CD8-positive, alpha-beta T cell (primary cell): ENCODE measurements at places on chromosomes 7 and 10.
A peak's percentile ranks its signal among the peaks of the same experiment; 100 is the strongest.

DNA sequence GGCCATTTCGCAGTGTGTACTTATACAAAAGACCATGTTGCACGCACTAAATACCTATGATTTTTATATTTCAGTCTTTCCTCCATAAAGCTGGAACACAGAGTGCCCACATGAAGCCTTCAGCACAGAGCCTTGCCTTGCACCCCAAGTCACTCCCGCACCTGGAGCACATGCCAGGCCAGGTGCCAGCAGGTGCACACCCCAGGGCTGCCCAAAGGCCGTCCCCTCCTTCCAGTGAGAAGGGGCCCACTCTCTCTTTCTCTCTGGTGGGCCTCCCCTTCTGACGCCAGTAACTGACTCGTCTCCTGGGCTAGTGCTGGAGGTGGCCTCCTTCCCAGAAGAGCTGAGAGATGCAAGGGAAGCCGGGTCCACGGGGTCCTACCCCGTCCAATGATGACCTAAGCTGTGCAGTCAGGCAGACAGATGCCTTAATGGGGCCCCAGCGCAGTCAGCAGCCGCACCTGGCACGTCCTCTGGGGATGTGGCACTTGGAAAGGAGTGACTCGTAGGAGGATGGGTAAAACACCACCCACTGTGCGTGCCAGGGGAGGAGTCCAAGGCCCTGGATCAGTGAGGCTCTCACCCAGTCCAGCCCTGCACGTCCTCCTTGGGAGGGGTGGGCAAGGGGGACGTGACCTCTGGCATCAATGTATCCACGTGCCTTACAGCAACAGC, 17.7 kb upstream of the SHH start:
- DNase-seq: no peak

- DNase-seq: no peak
These were observed 347.8 kb downstream of the IPMK start for GRCh38 chr10:57919864-57920263.

DNA sequence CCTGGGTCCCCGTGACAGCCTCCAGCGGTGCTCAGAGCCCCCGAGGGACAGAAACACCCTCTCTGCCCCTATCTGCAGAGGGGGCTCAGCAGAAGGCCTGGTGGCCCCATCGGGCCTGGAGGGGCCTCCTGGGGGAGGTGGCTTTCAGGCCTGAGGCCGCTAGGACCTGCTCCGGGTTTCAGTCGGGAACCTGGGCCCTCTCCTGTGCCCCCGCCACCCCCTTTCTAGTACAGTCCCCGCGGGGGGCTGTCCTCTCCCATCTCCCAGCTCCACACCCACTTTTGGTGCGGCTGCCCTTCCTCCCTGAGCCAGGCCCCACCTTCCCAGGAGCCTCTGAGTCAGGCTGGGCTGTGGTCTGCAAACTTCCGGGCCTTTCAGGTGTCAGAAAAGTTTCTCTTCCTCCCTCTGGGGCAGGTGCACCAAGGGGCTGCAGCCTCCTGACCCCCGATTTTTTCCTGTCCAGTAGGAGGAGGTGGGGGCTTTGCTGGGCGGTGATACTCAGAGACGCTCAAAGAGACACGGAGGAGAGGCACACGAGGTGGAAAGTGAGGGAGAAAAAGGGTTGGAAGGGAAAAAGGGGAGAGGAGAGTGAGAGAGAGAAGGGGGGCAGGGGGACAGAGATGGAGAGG, 692 bp downstream of the CARD11 start:
- peak; percentile 20 for DNase-seq

- DNase-seq: no peak
These were observed 50.1 kb upstream of the RASGEF1A start for GRCh38 chr10:43316988-43317387.

- no peak for DNase-seq
These were observed 44.8 kb upstream of the ORC5 start for GRCh38 chr7:104252409-104253134.

DNA sequence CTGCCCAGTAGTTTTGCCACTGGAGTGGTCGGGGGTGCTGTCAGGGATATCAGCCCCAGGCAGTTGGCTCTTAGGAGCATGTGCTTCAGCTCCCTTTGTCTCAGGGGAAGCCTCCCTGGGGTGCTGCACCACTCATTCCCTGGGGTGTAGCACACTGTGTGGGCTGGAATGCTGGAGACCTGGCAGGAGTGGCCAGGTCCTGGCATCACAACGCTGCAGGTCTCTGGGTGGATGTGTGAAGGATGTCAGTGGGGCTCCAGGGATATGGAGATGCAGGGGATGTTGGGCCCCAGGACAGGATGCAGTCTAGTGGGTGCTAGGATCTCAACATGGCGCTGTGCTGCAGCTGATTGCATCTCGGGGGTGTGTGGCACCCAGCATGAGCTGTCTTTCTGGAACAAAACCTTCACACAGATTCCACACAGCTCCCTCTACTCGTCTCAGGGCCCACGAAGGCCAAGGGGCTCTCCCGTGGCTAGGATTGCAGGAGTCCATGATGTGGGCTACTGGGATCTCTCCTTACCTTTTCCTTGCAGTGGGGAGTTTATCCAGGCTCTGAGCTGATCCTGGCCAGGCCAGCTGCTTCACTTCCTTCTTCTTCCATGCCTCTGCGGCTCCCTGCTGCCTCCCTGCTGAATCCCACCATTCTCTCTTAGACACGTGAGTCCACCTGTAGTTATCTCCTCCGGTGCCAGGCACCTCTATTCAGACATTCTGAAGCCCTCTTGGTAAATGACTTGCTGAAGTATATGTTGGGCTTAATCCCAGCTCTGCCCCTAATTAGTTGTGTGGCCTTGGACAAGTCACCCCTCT, 295.1 kb downstream of the RPS24 start:
- no peak for DNase-seq

GRCh38 chr7:100676501-100677306, 3.2 kb downstream of the GNB2 start:
- DNase-seq: no peak

DNA sequence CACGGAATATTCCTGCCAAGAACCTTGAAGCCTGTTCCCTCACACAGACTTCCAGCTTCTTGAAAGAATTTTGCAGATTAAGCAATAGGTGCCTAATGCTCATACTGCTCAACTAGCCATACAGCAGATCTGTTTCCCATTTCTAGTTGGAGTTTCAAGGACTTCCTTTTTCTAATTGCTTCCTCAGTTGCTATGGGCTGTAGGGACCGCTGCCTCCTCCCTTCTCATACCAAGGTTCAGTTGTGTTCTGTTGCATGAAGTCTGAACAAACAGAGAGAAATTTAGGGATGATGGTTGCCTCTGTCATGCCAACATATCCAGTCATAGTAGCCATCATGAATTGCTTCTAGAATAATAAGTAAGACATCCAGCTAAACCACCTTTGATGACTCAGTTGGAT, 6.8 kb downstream of the ITGA8 start:
- no peak for DNase-seq

DNA sequence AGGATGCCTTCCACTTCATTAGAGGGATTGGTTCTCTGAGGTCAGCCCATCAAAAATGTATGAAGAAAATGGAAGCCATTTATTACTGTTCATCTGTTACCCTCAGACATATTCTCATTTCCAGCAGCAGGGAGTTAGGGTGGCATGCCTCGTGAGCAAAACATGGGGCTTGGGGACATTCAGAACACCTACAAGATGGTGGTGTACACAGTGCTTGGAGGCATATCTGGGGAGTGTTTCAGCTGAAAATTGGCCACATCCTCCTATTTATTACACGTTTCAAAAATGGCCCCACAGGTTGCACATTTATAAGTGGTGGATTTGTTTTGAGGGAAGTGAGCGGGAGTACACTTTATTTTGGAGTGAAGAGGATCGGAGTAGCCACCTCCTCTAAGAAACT, 93.4 kb downstream of the SPAG6 start:
- DNase-seq: no peak

DNA sequence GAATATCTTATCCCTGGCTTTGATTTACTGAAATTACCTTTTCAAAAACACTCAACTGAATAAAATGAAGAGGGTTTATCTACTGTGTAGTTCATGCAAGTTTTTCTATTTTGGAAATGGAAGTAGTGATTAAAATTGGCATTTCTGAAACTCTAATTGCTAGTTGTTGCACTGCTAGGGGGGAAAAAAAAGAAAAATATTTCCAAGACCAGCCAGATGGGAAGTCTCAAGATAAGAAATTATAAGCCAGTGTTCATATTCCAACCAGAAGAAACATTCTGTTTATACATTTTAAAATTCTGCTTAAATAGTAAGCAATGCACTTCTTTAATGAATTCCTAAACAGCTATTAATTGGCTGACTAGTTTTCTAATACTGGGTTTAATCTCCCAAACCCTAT, 9.4 kb upstream of the ADO start:
- no peak for DNase-seq

GRCh38 chr10:27474741-27475140, 29.4 kb upstream of the RAB18 start:
- no peak for DNase-seq

DNA sequence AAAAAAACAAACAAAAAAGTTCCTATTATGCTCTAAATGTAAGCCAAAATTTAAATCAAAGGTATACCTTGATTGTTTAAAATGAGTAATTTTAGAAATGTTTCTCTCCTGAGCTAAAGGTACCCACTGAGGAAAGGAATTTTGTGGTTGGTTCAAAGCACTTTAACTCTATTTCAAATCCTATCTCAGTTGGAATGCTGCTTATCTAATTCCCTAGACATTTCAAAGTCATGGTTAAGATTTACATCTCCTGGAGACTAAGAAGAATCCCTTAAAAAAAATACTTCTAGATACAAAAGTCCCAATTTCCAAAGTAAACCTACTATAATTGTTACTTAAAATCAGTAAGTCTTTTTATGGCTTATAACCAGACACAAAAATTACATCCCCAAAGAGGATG, 830.7 kb downstream of the GRID1 start:
- no peak for DNase-seq

- DNase-seq: no peak
These were observed 90.4 kb downstream of the PHTF2 start for GRCh38 chr7:77888998-77889397.

DNA sequence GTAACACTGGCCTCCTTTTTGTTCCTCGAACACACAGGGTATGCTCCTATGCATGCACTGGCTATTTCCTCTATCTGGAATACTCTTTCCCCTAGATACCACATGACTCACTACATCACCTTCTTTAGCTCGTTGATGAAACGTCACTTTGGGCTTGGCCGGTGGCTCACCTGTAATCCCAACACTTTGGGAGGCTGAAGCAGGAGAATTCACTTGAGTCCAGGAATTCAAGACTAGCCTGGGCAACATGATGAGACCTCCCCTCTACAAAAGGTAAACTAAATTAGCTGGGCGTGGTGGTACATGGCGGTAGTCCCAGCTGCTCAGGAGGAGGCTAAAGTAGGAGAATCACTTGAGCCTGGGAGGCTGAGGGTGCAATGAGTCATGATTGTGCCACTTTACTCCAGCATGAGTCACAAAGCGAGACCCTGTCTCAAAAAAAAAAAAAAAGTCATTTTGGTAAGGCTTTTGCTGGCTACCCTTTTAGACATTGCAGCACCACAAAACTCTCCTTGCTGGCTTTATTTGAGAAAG, 14.5 kb downstream of the ANKIB1 start:
- no peak for DNase-seq

- no peak for DNase-seq
These were observed 50.4 kb downstream of the VTI1A start for GRCh38 chr10:112497347-112497950.

DNA sequence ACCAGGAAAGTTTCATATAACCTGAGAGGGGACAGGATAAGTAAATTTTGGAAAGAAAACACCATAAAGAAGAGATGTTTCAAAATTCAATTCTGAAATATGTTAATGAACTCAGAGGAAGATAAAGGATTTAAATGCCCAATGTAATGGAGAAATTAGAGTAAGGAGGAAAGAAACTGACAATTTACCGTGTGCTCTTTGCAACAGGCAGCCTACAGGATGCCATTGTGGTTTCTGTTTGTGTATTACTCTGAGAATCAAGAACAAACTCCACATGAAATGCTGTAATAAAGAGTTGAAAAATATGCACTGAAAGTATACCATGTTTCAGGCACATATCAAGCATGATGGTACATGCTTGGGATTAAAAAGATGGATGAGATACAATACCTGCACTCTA, 44.8 kb upstream of the GLCCI1 start:
- no peak for DNase-seq

GRCh38 chr7:158631574-158632195, 44.1 kb upstream of the PTPRN2 start:
- no peak for DNase-seq

GRCh38 chr7:66739477-66739876, 1.1 kb upstream of the RABGEF1 start:
- DNase-seq: no peak

DNA sequence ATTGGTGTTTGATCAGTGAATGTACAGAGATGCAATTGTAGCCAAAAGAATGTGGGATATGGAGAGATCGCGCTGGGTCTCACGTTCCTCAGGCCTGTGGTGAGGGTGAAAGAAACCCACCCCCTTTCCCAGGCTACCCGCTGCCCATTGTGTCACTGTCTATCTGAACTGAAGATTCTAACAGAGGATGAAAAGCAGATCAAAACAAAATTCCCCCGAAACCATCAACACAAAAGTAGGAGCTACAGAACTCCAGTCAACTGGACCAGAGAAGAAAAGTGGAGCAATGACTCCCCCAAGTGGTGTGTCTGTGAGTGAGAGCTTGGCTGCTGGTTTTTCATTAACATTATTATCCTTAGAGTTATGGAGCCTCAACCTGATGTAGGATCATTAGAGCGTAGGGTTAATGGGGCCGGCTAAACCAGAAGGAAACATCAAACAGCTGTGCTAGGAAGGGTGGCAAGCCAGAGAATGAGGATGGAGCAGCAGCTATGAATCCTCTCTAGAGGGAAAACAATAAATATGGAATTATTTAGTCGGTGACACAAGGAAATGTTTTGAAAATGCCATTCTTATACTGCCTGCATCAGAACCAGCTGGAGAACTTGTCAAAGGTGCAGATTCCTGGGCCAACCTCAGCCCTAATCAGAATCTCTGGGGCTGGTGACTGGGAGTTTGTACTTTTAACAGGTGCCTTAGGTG, 38.3 kb downstream of the AKR1B1 start:
- DNase-seq: no peak

GRCh38 chr7:31077484-31078362, 25.6 kb downstream of the ADCYAP1R1 start:
- DNase-seq: no peak
